ENCODE measurements at places on chromosomes 3 and 15.
A peak's percentile ranks its signal among the peaks of the same experiment; 100 is the strongest.

DNA sequence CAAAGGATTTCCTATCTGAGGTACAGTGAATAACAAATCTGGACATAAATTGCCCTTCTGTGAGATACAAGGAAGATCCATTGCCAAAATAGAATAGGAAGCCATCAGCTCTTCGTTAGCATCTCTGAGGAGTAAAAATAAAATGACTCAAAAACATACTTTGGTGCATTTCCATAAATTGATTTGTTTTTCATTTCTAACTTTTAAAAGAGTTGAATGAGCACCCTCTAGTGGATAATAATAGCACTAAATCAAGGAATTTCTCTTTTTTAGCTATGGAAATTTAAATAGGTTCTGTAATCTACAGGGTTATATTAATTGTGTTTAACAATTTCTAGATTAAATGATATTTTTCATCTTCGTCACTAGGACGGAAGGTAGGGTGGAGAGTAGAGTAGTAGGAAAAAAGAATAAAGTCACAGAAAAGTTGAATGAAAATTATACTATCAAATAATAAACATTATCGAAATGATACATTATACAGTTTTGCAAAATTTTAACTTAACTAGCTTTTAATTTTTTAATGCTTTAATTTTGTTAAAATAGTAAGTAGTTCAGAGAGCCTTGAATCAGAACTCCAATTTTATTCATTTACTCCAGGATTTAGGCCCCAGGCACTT, 6.4 kb downstream of the NSUN3 start:
- DNase-seq, result no peak

- no peak for DNase-seq
Observed at GRCh38 chr3:124582196-124582595, 148.1 kb upstream of the UMPS start.

- no peak for DNase-seq
Observed at GRCh38 chr3:172189987-172190603, 150.7 kb downstream of the FNDC3B start.

GRCh38 chr3:140899363-140899762, 42.3 kb upstream of the SLC25A36 start:
- DNase-seq, result no peak

DNA sequence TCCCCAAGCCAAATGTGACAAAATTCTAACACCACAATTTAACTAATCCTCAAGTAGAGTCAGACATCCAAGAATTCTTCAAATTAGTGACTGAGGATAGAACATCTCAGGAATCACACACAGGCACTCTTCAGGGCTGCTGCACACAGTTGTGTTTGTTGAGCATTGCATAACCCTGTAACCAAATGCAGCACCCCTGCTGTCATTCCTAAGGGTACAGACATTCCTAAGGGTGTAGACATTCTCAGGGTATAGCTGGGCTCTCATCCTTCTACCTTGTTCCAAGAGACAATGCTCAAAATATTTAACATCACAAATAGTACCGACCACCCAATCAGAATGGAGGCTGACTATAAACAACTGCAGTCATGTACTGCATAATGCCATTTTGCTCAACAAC, 107.1 kb upstream of the UBE2E2 start:
- no peak for DNase-seq

DNA sequence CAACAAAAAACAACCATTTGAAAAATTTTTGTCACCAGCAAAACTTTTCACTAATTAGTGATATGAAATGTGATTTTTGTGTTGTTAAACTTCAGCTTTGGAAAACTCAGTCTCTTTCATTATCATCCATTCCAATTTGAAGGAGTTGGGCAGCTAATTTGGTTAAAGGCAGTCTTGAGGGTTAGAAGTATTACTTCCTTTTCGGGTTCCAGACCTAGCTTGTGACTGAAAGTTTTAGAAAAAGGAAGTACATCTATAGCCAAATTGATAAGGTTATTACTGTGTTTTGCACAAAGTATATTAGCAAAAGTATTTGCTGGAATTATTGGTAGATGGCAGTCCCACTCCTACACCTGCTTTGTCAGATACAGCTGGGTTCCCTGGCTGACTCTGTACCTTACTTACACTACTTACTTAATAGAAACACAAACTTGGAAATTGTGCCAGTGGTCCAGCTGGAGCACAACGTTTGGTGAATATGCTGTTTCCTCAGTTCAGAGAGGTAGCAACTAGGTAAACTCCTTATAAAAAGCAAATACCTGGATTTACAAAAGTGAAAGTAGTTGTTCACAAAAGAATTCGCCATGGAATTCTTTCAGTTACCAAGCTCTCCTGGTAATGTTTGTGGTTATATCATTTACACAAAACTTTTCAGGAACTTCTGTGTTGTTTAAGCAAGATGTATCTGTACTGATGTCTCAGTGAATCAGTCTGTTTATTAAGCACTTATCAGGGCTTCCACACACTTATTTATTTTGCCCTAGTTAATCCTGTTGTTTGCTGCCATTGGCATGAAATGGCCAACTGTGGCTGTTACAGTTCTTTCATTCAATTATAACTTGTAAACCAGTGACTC, 31.6 kb downstream of the TIPARP start:
- no peak for DNase-seq

- DNase-seq, result no peak
Observed at GRCh38 chr15:87767516-87767915, 489.0 kb downstream of the NTRK3 start.

DNA sequence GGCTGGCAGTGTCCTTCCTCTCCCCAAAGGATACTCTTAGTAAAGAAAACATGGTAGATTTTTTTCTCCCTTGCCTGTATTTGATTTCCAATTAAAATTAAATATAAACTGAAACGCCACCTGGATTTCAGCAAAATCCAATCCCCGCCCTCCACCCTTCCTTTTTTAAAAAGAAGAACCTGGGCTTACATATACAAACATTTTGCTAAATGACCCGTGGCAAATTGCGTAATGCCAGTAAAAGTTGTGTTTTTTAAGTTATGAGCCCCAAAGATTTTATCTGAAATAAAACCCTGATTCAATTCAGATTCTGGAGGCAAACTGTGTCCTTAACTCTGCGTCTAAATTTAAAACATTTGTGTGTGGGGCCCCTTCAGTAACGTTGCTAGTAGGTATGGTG, 403.0 kb downstream of the FOXP1 start:
- no peak for DNase-seq

DNA sequence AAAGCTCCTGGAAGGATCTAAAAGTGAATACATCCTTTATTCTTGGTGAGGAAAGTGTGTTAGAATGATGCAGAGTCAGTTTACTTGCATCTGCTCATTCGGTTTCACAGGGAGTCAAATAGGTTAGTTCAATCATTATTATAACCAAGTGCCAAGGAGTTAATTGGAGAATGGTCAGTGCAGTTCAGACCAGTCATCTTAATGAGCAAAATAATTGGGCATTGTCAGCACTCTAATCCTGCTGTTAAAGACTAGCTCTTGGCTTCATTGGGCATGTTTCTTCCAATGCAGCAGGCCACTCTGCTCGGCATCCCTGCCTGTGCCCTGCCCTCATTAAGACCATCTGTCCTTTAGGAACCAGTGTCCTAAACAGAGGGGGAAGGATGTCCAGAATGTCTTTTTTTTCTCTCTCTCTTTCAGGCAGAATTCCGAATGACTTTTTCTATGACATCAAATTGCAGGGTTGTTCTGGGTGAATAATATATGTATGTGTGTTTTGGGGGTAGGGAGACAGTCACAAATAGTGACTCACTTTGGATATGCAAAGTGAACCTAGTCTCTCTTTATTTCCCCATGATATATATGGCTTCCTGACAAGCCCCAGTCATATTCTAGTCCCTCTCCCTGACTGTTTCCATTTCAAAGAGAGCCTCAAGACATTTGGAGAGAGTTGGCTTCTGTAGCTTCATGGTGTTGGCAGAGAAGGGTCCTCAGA, 205.4 kb upstream of the TRIM42 start:
- DNase-seq, result no peak

- no peak for DNase-seq
Observed at GRCh38 chr3:40681658-40682055, 156.9 kb downstream of the ZNF621 start.

DNA sequence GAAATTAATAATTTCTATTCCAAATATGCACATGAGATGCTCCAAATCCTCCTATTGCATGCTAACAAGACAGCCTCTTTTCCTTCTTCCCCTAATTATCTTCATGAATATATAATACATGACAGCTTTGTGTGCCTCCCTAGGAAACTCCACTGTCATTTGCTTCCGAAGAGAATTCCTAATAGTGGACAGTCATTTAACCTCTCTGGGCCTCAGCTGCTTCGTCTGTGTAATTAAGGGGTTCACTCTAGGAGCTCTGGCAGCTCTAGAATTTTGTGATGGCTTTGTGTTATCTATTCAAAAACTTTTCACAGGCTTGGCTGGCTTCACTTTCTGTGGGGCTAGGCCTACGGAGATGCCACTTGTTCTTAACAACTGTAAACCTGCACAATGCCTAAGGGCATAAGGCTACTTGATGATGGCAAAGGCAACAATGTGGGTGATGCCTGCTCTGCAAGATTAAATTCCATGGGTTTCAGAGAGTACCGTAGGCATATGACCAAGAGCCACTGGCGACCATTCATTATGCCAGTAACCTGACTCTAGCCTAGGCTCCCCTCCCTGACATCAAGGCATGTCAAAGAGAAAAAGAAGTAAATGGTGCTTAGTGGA, 333.8 kb upstream of the UMPS start:
- no peak for DNase-seq

DNA sequence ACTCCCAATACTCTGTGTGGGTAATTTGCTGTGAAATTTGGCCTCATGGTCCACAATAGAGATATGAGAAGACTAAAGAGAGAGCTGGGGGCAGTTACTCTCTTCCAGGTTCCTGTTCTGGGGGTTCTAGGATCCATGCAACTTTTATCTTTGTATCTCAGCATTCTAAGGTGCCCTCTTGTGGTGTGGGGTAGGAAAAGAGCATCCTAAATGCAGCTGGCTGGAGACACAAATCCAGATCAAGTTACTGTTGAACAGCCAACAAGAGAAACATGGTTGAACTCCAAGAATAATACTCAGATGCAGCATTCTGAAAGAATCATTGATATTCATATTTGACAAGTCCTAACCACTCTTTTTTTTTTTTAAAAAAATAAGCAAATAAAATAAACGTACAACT, 238.2 kb downstream of the GREM1 start:
- DNase-seq, result no peak

GRCh38 chr15:101820781-101821180, 8.8 kb downstream of the OR4F15 start:
- no peak for DNase-seq

GRCh38 chr3:67016522-67017080, 18.5 kb downstream of the KBTBD8 start:
- no peak for DNase-seq

DNA sequence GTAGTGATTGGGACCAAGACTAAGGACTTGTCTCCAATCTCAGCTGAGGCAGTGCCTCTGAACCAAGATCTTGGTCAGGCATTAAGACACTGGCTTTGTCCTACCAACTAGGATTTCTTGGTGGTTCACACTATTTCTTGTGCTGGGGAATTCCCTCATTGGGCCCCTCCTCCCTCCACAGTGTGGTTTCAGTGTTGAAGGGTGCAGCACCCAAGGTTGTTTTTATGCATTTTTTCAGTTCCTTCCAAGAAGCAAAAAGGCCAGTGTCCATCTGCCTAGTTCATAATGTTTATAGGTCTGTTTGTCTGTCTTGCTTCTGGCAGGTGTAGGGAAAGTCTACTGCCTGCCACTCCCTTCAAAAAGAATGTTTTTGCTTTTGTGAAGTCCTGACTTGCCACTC, 10.6 kb upstream of the ITPKA start:
- no peak for DNase-seq

- no peak for DNase-seq
Observed at GRCh38 chr3:51698209-51698608, 8.7 kb upstream of the GRM2 start.

DNA sequence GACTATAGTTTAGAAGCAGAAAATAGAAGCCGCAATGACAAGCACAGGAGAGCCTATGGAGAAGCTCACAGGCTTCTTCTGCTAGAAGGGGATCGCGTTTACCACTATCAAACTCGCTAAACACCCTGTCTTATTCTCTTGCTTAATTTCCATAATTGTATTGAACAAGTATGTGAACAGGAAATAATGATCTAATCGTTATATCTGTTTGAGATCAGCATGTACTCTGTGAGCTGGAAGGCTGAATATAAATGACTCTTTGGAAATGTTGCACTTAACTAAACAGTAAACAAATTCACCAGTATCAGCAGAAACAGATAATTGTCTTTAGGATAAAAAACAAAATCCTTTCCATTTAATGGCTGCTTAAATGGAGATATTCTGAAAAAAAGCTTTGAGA, 15.0 kb downstream of the NEK10 start:
- DNase-seq, result no peak

GRCh38 chr3:13461169-13462124, 18.7 kb upstream of the HDAC11 start:
- DNase-seq, result peak; percentile 60

- no peak for DNase-seq
Observed at GRCh38 chr3:13018561-13019242, 54.5 kb downstream of the IQSEC1 start.

- no peak for DNase-seq
Observed at GRCh38 chr3:190506271-190506670, 7.6 kb upstream of the IL1RAP start.

GRCh38 chr3:45244356-45244755, 18.3 kb upstream of the TMEM158 start:
- no peak for DNase-seq

- no peak for DNase-seq
Observed at GRCh38 chr15:93942269-93942694, 289.1 kb upstream of the MCTP2 start.

DNA sequence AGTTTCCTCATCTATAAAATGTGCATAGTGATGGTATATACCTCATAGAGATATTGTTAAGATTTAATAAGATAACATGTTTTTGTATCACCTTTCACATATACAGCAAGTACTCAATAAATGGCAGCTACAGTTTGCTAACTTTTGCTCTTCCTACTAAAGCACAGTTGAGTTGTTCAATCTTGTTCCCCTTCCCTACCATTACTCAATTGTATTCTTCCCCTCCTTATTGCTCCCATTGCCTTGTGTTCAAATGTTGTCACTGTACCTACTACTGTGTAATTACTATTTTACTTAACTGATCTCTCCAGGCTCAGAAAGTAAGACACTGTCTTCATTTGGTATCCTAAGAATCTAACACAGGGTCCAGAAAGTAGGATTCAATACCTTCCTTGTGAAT, 5.5 kb downstream of the CD47 start:
- DNase-seq, result no peak

GRCh38 chr3:172515130-172515918, 7.9 kb downstream of the TNFSF10 start:
- DNase-seq, result no peak

DNA sequence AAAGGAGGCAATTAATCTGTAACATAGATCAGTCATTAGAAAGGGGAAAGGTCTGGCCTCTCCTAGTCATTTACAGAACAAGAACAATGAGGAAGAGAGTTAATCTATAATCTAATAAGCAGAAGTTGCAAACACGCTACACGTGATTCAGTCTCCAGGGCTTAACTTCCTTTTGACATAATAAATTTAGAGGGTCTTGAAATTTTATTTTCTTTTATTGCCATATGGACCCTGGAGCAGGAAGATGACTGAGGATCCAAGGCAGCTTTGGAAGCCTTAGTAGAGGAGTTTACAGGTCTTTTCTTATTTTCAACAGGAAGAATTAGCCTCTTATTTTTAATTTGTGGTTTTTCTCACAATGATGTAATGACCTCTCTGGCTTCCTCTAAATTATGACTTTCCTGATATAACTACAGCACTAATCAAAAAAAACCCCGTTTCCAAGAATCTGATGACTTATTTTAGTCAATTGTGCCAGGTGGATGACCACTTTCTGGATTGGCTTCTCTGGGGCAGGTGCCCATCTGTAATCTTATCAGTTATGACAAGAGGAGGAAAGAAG, 32.2 kb downstream of the ADGRG7 start:
- DNase-seq, result no peak

Data from stimulated activated CD8-positive, alpha-beta memory T cell treated with anti-CD3 and anti-CD28 coated beads, Interleukin-15, amount 100 ng/mL, for 24 hours (primary cell).